ENCODE measurements at places on chromosomes 3 and 15.

- no peak for DNase-seq
These were observed 12.7 kb downstream of the LCMT2 start for GRCh38 chr15:43317566-43318184.

DNA sequence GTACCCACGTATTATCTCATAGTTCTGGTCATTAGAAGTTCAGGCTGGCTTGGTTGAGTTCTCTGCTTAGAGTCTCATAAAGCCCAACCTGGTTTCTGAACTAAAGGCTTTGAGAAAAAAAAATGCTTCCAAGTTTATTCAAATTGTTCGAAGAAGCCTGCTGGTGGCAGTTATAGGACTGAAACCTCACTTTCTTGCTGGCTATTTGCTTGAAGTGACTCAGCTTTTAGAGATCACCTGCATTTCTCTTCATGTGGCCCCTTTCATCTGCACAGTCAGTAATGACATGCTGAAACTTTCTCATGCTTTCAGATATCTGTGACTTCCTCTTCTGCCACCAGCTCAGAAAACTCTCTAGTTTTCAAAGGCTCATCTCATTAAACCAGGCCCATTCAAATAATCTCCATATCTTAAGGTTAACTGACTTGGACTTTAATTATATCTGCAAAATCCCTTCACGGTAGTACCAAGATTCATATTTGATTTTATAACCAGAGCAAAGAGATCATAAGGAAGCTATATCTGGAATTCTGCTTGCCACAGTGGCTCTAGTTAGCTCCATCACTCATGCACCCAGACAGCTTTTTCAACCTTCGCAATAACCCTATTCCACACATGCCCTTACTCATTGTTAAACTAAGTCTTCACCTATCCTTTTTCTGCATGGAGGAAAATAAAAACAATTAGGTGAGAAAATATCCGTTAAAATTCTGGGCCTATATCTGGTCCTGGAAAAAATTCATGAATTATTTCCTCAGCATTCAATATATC lies 433.8 kb upstream of the CBLB start:
- no peak for DNase-seq

GRCh38 chr3:37546876-37547275 lies 314.8 kb upstream of the CTDSPL start:
- DNase-seq: no peak

- no peak for DNase-seq
These were observed 269.8 kb downstream of the FEZF2 start for GRCh38 chr3:62103531-62103930.

GRCh38 chr3:146166415-146166821 lies 5.4 kb upstream of the PLOD2 start:
- no peak for DNase-seq

DNA sequence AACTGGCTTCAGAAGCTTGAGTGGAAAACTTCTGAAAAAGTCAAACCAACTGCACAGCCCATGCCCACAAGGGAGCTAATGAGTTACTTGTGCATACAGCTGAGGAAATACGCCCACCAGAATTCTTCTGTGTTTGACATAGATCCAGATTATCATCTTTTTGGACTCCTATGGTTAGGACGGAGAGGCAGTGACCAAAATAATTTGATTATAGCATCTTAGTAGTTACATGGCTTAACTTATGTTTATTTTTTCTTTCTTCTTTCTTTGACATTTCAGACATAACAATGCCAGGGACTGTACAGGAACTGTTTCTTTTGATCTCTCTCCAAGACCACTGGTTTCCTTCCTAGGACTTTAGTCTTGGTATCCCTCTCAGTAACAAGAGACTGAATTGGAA lies 246.1 kb upstream of the RASGRP1 start:
- no peak for DNase-seq

DNA sequence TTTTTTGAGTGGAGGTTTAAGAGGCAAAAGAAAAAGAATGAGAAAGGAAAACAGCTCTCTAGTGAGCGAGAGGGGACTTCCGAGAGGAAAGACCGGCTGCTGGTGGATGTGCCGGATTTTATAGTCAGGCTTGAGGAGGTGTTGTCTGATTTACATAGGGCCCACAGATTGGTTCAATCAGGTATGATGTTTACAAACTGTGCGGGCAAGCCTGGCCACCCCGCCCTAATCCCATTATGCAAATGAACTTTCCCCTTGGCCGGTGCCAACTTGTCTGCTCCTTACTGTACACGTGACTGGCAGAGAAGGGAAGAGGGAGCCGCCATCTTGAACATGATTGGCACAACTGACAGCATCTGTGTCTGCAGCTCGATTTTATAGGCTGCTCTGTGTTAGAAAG lies 44.7 kb downstream of the FAM43A start:
- no peak for DNase-seq

- no peak for DNase-seq
These were observed 46.2 kb downstream of the CTDSPL start for GRCh38 chr3:37907906-37908305.

DNA sequence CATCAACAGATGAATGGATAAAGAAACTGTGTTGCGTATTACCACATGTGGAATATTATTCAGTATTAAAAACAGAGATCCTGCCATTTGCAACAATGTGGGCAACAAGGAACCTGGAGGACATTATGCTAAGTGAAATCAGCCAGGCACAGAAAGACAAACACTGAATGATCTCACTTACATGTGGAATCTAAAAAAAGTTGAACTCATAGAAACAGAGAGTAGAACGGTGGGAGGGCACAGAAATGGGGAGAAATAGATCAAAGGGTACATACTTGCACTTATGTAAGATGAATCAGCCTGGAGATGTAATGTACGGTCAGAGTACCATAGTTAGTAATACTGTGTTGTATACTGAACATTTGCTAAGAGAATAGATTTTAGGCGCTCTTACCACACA lies 29.8 kb upstream of the MUC13 start:
- no peak for DNase-seq

GRCh38 chr3:176714034-176714433 lies 483.2 kb downstream of the TBL1XR1 start:
- DNase-seq: no peak

GRCh38 chr3:31710123-31710803 lies 177.5 kb downstream of the STT3B start:
- no peak for DNase-seq

- no peak for DNase-seq
These were observed 68.0 kb downstream of the AQP9 start for GRCh38 chr15:58206151-58206550.

GRCh38 chr3:147736226-147736625 lies 327.1 kb downstream of the ZIC1 start:
- DNase-seq: no peak

DNA sequence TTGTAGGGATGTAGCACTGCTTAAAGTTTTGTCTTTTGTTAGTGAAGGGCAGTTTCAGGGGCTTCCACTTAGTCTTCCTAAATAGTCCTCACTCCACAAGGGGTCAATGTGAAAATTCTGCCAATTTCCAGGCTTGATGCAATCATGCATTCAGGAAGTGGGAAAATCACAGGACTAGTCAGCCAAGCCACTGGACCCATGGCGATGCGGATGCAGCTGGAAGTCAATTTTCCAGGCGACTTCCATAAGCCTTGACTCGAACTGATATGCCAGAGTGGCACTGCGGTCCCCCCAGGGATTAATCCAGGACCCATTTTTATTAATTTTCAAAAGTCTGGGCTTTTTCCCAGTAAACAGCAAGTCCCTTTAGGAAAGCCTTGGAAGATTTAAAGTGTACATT lies 26.1 kb downstream of the GBE1 start:
- no peak for DNase-seq

GRCh38 chr3:121737644-121738043 lies 11.9 kb downstream of the GOLGB1 start:
- DNase-seq: no peak

GRCh38 chr3:136336329-136337100 lies 86.4 kb downstream of the PCCB start:
- no peak for DNase-seq

DNA sequence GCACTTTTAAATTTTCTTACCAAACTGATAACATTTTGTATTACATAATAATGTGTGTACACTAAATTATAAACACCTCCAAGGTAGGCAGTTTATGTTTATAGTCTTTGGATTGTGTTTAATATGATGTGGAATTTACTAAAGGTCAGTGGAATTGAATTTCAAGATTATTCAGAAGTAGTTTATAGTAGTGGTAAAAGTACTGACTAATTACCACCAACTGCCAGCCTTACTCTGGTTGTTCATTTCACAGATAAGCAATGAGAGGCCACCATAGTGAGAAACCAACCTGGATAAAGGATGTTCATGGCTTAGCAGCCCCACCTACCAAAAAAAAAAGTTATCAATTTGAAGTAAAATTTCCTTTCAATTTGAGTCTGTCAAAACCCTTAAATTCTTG lies 54.0 kb upstream of the EIF5A2 start:
- DNase-seq: no peak

GRCh38 chr3:195111319-195111705 lies 159.6 kb downstream of the XXYLT1 start:
- DNase-seq: no peak

DNA sequence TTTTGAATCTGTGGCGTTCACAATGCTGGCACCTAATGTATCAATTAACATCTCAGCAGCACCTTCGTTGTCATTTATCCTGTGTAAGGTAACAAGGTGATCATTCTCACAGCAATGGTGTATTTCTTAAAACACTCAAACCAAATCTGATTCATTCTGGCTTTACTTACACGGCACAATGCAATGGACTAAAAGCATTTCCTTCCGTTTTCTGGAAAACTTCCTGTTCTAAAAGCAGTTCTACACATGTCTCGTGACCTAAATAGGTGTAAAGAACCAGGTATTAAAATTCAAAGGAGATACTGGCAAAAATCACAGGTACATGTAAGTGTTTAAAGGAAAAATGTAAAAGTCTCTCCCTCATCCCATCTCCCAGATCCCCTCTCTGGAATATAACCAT lies 77.8 kb downstream of the BTD start:
- no peak for DNase-seq

- DNase-seq: no peak
These were observed 223.2 kb downstream of the MBNL1 start for GRCh38 chr3:152491922-152492321.

DNA sequence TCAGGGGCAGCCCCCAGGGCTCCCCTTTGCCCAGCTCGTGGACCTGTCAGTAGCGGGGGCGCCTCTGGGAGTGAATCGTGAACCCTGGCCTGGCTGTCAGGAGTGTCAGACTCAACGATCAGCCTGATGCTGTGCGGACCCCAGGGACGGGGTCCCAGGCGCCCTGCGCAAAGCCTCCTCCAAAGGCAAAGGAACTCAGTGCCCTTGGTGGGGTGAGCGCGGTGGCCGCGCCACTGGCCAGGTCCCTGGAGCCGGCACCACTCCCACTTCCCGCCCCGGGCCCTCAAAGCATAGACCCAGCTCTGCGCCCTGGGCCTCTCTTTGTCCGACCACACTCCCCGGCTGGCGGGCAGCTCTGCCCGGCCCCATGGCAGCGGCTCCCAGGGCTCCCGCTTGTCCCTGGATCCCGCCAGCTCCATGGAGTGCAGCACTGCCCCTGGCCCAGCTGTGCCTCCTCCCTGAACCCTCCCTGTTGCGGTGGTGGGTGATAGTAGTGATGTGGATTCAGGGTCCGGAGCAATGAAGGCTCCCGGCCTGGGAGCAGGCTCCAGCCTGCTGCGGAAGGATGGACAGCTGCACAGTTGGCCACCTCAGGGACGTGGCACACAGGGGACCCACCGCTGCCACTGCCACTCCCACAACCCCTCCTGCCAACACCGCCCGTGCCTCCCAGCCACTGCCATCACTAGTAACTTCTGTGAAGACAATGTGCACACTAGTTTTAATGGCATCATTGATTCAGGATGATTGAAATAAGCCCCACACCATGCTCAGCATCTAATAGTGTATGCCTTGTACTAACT lies 263.8 kb downstream of the ZBBX start:
- DNase-seq: no peak

- DNase-seq: no peak
These were observed 277.9 kb downstream of the BBX start for GRCh38 chr3:107800710-107801109.

DNA sequence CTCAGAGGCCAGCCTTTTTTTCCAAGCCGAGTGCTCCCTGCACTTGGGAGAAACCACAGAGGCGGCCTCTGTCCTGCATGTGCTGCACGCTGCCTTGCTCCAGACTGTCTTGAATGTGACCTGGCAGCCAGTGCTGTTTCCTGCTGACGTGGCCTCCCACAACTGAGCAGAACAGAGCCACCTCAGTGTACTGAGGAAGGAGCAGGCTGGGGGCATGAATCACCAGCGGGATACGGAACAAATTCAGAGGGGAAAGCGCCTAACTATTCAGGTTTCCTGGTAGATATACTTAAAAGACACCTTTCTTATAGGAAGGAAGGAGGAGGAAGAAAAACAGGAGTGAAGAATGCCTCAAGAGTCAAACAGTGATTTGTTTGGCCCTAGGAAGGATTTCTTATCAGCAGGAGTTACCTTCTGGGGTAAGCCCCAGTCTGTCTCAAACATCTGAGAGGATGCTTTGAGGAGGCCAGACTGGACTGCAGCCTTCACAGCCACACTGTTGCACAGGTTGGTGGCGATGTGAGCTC lies 114.0 kb downstream of the FNDC3B start:
- peak; percentile 84 for DNase-seq

DNA sequence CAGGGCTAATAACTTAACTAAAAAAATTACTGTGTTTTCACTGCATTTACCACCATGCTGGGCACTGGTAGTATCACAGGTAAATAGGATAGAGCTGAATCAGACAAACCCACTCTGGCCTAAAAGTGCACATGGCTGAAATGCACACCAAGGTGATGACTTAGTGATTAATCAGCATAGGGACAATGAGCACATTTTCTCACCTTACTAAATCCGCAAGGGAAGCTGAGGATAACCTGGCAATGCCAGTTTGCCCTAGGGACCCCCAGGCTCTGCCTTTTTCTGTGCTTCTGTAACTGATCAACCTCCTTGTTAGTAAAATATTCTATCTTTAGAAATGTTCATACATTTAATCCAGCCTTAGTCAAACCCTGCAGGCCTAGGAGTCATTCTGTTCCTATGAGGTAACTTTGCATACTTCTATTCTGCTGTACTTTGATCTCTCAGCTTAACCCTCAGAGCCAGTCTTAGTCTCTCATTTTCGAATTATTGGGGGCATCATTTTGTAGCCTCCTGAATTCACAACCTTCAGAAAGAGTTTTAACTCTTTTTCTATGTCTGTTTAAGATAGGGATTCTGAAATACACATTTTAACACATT lies 562.9 kb upstream of the KCNMB2 start:
- DNase-seq: no peak

GRCh38 chr15:58597943-58598828 lies 151.3 kb downstream of the ADAM10 start:
- DNase-seq: no peak

Data from Panc1 (cell line).